Fibroblast of skin of left quadriceps (primary cell): ENCODE measurements at places on chromosomes 1 and 21.

DNA sequence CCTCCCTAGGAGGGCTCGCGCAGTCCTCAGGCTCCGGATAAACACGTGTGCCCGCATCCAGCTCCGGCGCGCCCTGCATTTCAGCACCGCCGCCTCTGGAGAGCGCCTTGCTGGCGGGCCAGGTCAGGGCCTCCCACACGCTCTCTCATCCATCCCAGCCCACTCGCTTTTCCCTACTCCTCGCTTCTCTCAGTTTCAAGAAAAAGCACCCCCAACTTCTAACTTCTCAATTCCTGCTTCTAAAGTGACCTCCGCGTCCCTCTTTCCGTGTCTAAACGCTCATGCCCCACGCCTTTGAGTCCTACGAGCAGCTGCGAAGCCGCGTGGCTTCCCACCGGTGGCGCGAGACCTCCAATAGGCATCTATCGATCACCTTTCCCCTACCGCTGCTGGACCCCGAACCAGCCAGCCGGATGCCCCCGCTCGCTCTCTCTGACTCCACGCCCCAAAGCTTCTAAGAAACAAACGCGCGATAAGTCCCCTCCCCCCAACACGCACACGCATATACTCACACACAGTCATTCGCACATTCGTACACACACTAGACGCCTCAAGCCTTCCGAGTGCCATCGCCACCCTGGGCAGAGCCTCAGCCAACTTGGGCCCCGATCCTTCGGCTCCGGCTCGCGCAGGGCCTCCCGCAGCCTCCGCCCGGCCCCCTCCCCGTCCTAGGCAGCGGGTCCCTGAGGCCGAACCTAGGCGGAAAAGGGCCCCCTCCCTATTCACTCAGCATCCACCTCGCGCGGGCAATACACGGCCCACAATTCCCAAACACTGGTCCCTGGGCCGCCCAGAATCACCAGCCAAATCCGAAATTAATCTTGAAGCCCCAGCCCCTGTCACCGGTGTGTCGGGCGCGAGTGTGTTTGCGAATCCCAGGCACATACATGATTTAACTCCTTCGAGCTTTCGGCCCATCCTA, 1.1 kb downstream of the NMNAT2 start:
- DNase-seq = peak; percentile 3

DNA sequence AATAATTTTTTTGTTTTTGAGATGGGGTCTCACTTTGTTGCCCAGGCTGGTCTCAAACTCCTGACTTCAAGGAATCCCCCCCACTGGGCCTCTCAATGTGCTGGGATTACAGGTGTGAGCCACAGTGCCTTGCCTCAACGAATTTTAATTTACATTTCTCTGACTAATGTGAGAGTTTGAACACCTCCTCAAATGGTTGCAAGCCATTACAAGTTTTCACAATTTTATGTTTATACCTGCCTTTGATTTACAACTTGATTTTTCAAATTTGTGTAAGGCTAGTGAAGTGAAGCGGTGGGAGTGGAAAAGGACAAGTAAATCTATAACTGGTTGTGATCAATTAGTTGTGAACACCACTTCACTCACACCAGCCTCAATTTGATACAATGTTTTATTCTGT, 8.9 kb upstream of the RHBDL2 start:
- DNase-seq = no peak

- DNase-seq = no peak
These were observed 21.4 kb downstream of the CSF1 start for GRCh38 chr1:109931911-109932636.

DNA sequence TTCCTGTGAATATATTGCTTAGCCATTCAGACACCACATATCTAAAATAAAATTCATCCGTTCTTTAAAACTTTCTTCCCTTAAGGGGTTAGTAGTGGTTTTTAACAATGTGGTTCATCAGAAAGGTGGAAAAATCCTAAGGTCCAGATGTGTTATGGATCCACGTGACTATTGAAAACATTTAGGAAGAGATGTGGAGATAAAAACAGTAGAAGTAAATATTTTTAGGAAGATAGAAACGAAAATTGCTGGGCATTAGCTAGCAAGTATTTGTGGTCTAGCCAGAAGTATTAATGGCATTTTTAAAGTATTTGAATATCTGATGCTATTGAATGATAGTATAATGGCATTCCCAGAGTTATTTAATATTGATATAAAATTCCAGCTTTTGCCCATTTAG, 180.8 kb downstream of the LTN1 start:
- DNase-seq = no peak

- DNase-seq = no peak
These were observed 4.0 kb upstream of the GBP2 start for GRCh38 chr1:89129911-89130310.

- DNase-seq = no peak
These were observed 51.9 kb upstream of the SYNC start for GRCh38 chr1:32754317-32755097.

GRCh38 chr1:51567653-51568052, 48.6 kb upstream of the EPS15 start:
- peak; percentile 46 for DNase-seq

GRCh38 chr21:33362044-33362555, 37.3 kb downstream of the IFNAR1 start:
- no peak for DNase-seq

DNA sequence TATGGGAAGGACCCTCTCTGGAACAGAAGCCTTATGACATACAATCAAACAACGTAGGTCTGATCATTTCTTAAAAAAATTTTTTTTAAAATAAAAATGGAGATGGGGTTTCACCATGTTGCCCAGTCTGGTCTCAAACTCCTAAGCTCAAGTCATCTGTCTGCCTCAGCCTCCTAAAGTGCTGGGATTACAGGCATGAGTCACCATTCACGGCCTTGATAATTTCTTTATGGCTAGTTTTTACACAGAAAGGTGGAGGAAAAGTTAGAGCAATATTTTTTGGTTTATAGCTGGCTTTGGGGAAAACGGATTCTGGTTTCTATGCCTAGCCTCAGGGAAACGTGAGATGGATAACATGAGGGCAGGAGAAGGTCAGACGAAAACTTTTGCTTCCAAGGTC, 70.0 kb upstream of the B3GALT5 start:
- no peak for DNase-seq

- no peak for DNase-seq
These were observed 6.2 kb upstream of the C1orf74 start for GRCh38 chr1:209790286-209791193.

DNA sequence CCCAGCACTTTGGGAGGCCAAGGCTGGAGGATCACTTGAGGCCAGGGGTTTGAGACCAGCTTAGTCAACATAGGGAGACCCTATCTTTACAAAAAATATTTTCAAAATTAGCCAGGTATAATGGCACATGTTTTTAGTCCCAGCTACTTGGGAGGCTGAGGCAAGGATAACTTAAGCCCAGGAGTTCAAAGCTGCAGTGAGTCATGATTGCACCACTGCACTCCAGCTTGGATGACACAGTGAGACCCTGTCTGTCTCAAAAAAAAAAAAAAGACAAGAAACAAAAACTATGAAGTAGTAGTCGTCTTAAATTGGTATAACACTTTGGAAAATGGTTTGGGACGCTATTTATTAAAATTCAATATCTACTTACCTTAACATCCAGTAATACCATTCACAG, 7.7 kb downstream of the AIM2 start:
- no peak for DNase-seq

GRCh38 chr1:152933196-152933595, 13.8 kb upstream of the SPRR5 start:
- no peak for DNase-seq

GRCh38 chr1:201882665-201883132, 6.0 kb upstream of the SHISA4 start:
- DNase-seq = peak; percentile 70
